Stimulated activated CD8-positive, alpha-beta memory T cell treated with anti-CD3 and anti-CD28 coated beads, Interleukin-7, amount 100 ng/mL, for 1 hour (primary cell): ENCODE measurements at places on chromosomes 7 and 10.

DNA sequence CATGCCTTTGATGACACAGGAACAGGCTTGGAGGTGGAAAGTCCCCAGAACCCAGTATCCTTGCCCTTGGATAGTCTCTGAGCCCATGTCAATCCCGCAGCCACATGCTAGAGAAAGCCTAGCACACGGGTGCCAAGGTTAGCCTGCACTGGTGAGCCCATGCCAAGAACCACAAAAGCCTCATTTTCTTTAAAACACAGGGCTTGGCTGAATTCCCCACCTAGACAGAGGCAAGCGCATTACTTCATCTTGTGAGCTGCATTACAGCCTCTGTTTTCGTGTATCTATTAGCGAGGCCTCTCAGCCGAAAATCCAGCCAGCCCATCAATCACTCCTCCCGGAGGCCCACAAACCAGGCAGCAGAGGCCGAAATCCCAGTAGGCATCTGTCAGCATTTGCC is 314.9 kb upstream of the AUTS2 start:
- no peak for DNase-seq

- DNase-seq, result no peak
Observed at GRCh38 chr10:52245547-52245946, 68.5 kb upstream of the DKK1 start.

GRCh38 chr7:20249376-20249775 is 32.2 kb upstream of the MACC1 start:
- no peak for DNase-seq

GRCh38 chr10:130018265-130018664 is 54.2 kb upstream of the EBF3 start:
- DNase-seq, result no peak

DNA sequence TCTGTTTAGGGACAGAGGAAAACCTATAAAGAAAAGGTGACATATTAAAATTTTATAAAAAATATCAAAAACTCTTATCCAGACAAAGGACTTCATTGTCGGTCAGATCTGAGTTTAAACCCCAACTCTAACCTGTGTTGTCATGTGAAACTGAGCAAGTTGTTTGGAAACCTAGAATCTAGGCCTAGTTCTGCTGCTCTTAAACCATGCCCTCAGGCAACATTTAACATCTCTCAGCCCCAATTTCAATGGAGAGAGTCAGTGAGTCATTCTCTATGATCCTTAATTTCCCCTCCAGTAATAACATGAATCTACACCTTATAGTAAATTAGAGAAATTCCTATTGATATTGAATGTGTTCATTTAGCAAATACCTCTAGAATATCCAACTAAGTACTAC is 192.3 kb downstream of the IMMP2L start:
- no peak for DNase-seq

GRCh38 chr7:107172276-107173032 is 3.7 kb downstream of the HBP1 start:
- no peak for DNase-seq

GRCh38 chr10:33937036-33937730 is 602.7 kb upstream of the NRP1 start:
- no peak for DNase-seq

GRCh38 chr10:114576132-114576487 is 82.0 kb downstream of the ABLIM1 start:
- DNase-seq, result no peak

- DNase-seq, result no peak
Observed at GRCh38 chr7:149598721-149599308, 101.2 kb upstream of the ZNF746 start.

- DNase-seq, result no peak
Observed at GRCh38 chr7:107890493-107890961, 456 bp upstream of the DLD start.

GRCh38 chr7:85341121-85341520 is 154.3 kb upstream of the SEMA3D start:
- no peak for DNase-seq

DNA sequence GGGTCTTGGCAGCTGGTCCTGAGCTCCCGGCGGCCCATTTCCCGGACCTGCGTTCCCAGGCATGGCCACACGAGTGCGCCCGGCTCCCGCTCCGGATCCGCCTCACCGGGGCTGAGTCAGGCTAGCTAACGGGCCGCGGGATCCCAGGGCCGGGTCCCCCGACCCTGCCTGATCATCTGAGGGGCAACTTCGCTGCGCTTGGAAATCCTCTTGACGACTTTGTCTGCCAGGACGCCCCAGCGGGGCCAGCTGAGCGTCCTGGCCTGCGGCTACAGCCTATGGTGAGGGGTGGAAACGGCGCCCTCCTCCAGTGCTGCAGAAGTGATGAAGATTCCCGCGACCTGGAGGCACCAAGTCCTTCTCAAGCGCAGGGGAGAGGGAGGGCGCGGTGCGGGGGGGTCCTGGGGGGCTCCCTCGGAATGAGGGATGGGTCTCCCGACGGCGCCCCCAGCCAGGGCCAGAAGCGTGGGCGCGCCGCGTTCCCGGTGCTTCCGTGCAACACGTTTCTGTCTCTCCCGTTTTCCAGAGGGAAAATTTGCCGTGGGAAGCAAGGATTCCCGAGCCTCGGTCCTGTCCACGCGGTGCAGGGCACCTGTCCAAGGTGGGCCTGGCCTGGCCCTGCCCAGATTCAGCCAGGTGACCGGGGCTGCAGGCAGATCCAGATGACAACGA is 212.4 kb downstream of the CCSER2 start:
- peak; percentile 24 for DNase-seq

- DNase-seq, result no peak
Observed at GRCh38 chr10:101136708-101137121, 5.6 kb downstream of the TLX1 start.

- DNase-seq, result no peak
Observed at GRCh38 chr10:91977491-91977890, 53.9 kb downstream of the BTAF1 start.

- no peak for DNase-seq
Observed at GRCh38 chr10:48683868-48684267, 805 bp upstream of the WDFY4 start.

DNA sequence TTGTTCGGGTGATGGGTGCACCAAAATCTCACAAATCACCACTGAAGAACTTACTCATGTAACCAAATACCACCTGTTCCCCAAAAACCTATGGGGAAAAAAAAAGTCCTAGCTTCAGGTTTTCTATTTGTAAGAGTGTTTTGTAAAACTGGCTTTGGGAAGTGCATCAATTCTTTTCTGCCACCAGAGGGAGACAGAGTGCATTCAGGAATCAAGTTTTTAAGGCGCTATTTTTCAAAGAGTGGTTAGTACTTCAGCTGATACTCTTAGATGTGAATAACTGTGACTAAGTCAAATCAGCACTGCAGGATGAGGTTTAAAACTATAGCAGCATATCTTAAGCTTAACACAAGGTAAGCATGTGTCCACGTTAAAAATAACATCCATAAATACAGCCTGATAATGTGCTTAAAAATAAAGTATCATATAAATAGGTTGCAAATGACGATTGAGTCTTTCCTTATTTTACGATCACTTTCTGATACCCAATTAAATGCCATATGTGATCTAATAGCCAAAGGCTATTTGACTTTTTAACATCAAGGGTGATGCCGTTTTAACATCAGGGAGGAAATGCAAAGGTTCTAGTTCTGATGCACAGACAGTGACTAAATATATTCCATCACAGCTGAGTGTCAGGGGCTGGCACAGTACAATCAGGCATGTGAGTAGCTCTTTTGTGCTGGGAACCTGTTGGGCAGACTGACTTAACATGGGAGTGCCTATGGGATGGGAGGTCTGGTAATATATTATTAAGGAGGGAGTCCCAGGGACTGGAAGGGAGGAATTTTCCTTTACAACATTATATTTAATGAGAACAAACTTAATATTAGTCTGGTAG is 10.6 kb upstream of the LYZL2 start:
- DNase-seq, result no peak

DNA sequence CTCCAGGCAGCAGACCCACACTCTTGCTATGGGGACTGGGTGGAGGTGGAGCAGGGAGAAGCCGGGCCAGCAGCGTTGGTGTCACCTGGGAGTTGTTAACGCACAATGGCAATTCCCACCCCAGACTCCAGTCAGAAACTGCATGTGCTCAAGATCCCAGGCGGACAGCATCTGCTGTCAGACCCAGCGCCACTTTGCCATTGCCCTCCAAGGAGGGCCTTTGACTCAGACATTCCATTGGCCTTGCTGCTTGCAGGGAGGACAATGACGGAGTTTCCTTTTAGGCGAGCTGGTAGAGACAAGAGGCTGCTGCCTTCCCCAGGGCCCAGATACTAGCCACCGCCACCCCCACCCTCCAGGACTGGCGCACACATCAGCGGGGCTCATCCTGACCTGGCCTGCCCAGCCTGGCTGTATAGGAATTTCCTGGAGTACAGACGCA is 34.5 kb downstream of the ZNF775 start:
- no peak for DNase-seq

DNA sequence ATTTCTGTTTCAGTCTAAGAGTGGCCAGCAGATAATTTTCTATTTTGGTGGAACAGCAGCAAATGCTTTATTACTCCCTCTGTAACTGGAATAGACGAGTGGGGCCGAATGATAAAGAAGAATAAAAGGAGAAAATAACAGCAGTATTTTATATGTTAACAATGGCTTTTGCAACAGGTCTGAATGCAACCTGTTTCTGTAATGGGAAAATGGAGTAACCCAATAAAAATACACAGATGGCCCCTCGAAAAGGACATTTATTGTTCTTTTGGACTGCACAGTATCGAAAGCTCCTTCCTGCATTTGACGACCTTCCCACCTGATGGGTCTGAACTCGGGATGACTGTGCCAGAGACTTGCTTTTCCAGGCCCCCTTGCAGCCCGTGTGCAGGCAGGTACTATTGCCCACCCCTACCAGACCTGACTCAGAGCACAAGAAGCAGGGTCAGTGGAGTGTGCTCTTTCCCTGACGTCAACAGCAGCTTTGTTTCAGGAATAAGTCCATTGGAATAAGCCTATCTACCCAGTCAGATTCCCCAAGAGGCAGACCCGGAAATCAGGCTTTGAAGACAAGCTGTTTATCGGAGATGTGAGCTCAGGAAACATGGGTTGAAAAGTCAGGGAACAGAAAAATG is 306.5 kb upstream of the NEBL start:
- DNase-seq, result no peak

DNA sequence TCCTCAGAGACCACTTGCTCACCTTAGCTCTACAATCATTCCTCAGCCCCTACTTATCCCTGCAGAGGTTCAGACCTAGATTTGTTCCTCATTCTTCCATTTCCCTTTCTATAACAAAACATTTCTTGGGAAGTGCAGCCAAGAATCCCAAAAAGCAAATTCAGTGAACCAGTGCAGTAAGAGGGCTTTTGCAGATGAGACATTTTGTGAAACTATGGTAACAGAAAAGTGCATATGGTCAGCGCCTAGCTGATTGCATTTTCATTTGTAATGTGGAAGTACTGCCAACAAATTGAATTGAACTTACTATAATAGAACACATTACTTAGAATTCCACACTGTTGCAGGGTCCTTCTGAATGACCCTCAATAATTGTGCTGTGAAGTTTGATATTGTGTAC is 18.6 kb downstream of the AGMO start:
- no peak for DNase-seq

- DNase-seq, result no peak
Observed at GRCh38 chr7:38280707-38281106, 7.3 kb upstream of the TARP start.

DNA sequence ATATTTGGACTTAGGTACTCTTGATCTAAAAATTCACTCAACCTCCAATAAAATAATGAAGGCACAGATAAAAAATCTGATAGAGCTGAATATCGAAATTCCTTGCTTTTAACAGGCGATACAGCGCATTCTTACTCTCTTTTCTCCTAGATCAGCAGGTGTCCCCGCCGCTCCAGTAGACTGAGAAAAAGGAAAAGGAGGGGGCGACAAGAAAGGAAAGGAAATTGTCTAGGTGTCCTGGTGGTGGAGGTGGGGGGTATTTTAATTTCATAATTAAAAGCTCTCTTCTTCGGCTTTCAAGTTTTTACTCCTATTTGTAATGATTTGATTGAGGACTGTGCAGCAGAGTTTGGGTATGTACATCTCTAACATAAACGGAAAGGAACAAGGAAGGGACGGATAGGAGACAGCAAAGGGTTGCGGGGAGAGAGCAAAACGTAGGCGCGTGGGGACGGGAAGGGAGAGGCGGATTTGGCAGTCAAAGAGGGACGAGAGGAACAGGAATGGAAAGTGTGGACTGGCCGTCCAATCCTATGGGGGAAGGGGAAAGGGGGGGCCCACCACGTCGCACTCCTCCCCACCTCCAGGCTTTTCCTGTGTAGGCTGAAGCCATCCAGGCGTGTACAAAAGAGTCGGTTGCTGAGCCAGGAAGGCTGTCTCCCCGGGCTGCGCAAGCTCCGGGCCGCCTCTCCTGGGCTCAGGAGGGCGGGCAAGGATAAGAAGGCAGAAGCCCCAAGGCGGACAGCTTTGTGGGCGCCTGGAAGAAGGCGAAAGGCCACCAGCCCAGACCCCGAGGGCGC is 875 bp upstream of the HECTD2 start:
- no peak for DNase-seq

DNA sequence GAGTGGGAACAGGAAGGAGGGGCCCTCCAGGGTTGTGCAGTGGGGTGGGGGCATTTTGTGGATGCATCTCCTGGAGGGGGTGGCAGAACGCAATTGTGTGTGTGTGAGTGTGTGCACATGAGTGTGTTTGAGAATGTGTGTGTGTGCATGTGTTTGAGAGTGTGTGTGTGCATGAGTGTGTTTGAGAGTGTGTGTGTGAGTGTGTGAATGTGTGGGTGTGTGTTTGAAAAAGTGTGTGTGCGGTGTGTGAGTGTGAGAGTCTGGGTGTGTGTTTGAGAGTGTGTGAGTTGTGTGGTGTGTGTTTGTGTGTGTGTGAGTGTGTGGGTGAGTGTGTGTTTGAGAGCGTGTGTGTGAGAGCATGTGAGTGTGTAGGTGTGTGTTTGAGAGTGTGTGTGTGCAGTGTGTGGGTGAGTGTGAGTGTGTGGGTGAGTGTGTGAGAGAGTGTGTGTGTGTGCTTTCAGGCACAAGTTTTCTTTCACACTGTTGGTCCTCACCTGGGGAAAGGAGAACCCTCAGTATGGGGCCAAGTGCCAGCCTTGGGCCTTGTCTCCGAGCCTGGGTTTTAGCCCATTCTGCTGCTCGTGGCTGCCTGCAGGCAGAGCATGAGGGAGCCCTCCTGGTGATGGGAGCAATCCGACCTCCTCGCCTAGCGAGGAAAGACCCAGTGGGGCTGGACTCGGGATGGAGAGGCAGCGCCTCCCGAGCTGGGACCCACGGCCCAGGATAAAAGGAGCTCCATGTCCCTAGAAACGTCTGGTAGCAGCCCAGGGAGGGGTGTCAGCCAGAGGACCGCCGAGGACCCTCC is 35.6 kb downstream of the CDH23 start:
- no peak for DNase-seq

GRCh38 chr10:17464545-17464944 is 10.2 kb upstream of the ST8SIA6 start:
- no peak for DNase-seq
